Gastroesophageal sphincter (tissue), 4 donors: ENCODE measurements at places on chromosomes 1 and 21. TPM values are rescaled to one million over a fixed set of nuclear protein-coding genes. Genes with fewer than 3 reads are reported as not detected.

DNA sequence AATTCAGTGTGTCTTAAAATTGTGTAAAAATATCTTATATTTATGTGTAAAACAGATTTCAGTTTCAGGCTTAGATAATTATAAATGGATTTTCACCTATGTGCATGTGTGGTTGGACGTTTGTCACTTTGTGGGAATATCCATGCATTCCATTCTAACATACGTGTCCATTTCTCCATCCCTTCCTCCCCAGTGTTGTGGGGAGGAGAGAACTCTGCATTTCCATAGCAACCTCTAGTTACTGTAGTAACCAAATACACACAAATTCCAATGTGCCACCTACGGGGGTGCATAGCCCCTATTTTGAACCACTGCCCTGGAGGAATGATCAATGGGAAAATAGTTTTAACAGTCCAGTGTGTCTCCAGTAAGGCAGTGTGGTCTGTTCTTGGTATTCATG lies 79.0 kb downstream of the RASAL2 start:
- ATAC-seq: no peak

The FNDC5 gene
- total RNA-seq: 10.5 TPM

DNA sequence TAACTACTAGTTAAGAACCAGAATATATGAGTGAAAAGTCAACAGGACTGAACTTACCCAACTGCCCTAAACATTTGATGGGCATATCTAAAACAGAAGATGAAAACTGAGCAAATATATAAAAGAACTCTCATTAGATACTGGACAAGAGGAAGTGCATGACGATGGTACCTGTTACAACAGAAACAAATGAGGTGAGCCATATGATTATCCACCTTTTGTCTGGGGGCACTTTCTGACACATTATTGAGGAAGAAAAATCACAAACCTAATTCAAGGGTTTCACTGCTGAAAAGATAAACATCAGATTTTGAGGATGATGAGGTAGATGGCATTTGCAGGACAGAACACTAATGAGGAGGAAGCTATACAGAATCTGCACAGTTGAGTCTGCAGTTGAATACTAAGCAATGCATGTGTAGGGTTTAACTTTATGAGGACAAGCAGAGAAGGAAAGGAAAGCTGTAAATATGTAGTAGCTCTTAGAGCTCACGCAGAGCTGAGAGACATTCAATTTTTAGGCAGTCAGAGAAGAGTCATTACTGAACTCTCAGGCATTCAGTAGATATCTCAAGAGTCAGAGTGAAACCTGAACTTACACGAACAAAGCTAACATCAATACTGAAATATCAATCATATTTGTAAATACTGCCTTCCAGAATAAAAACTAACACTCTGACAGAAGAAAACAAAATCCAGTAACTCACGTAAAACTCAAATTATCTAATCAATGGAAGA lies 262.1 kb downstream of the AKT3 start:
- ATAC-seq: no peak

The KRTAP19-1 gene
- total RNA-seq: not detected

The TAS1R1 gene
- total RNA-seq: not detected

The KRTAP12-2 gene
- not detected for total RNA-seq

The EFNA3 gene
- total RNA-seq: not detected

DNA sequence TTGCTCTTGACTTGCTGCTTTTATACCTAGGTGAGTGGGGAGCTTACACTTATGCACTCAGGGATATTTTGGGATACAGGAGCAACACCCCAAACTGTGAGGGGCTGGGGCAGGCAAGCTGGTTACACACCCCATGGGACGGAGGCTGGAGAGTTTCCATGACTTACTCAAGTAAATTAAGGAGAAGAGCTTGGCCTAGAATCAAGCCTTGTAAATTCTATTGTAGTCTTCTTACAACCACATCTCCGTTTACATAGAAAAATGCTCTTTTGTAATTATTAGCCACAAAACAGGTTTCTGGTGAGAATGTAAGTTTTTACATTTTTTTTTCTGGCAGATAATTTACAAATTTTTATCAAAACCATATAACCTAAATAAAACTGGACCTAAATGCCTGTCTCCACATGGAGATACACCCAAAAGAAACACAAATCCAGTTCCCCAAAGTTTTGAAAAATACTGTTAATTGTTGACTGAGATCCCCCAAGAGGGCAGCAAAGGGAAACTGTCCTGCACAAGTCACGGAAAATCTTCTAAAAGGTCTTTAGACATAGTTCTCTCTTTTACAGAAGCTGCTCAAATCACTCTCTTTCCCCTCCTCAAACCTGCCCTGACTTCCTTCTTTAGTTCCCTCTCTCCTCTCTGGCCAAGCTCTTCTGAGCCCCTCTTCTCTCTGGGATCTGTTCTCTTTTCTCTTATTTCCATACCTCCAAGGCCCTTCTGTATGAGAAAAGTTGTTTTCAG lies 134.0 kb downstream of the HIVEP3 start:
- ATAC-seq: no peak

The ZNF648 gene
- not detected for total RNA-seq

GRCh38 chr1:156148216-156148615 lies 5.2 kb upstream of the SEMA4A start:
- ATAC-seq: no peak
